CD4-positive, alpha-beta T cell treated with Interleukin-4 for 4 hours (primary cell): ENCODE measurements at places on chromosomes 7 and 10.

DNA sequence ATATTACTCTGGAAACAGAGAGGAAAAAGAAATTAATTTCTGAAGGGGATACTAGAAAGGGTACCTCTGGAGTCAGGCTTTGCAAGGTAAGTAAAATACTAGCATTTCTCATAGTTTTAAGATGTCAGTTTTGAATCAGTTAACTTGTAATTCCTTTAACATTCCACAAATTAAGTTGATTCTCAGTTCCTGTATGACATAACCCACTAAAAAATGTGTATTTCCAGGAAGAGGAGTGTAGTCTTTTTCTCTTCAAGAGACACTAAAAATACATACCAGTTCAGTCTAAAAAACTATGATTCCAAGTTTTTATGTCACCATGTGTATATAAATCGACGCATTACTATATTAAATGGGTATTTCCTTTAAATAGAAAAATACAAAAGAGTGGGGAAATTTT, 113.2 kb downstream of the CDK6 start:
- no peak for DNase-seq

- no peak for DNase-seq
Measured at GRCh38 chr7:87479951-87480350, 4.5 kb upstream of the ABCB4 start.

GRCh38 chr10:104447906-104448305, 94.3 kb downstream of the CFAP58 start:
- no peak for DNase-seq

- no peak for DNase-seq
Measured at GRCh38 chr10:129843702-129844101, 120.4 kb downstream of the EBF3 start.

- DNase-seq = no peak
Measured at GRCh38 chr10:24313283-24313682, 104.3 kb downstream of the KIAA1217 start.

DNA sequence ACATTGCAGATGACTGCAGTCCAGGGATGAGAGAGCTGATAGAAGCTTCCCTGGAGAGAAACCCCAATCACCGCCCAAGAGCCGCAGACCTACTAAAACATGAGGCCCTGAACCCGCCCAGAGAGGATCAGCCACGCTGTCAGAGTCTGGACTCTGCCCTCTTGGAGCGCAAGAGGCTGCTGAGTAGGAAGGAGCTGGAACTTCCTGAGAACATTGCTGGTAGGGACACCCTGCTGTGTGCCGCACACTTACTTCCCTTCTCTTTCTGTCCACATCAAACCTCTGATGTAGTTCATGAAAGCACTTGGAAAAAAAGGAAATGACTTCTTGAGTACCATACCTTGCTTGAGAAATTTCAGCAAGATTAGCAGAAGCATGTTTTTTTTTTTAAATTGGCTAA, 25.3 kb downstream of the MAP3K8 start:
- DNase-seq = no peak

- no peak for DNase-seq
Measured at GRCh38 chr7:50867034-50867356, 84.3 kb upstream of the GRB10 start.

DNA sequence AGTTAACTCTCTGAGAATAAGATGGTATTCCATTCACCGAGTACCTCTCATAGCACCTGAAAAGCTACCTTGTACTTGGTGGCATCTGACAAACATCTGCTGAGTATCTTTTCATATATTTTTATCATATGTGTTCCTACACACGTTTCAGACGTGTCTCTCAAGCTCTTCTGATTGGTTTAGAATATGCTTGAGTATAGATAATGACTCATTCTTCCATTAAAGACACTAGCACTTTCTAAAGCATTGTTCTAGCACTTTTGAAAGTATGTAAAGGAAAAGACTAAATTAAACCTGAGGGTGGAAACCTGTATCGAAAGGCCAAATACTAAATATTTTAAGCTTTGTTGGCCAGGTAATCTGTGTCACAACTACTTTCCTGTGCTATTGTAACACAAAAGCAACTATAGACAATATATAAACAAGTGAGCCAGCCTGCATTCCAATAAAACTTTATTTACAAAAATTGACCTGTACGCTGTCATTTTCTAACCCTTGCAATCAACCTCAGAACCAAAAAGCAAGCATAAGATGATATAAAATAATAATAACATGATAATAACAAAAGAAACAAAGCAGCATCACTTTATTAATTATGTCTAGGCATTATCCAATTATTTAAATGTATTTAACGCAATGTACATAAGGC, 95.3 kb downstream of the DGKI start:
- no peak for DNase-seq

GRCh38 chr7:137961200-137962177, 40.4 kb downstream of the CREB3L2 start:
- DNase-seq = no peak
